Panc1 (cell line): ENCODE measurements at places on chromosomes 16 and 17. TPM values are rescaled to one million over a fixed set of nuclear protein-coding genes. Genes with fewer than 3 reads are reported as not detected.

Gene CCL3
- 1.1 TPM for total RNA-seq

- H3K36me3 ChIP-seq, result no peaks in the 10 kb centered on the region
- H3K27ac ChIP-seq, result no peak overlapping the region
- H3K4me1 ChIP-seq, result no peaks in the 10 kb centered on the region
Observed at GRCh38 chr16:64470916-64471315, 650.9 kb downstream of the CDH11 start.

DNA sequence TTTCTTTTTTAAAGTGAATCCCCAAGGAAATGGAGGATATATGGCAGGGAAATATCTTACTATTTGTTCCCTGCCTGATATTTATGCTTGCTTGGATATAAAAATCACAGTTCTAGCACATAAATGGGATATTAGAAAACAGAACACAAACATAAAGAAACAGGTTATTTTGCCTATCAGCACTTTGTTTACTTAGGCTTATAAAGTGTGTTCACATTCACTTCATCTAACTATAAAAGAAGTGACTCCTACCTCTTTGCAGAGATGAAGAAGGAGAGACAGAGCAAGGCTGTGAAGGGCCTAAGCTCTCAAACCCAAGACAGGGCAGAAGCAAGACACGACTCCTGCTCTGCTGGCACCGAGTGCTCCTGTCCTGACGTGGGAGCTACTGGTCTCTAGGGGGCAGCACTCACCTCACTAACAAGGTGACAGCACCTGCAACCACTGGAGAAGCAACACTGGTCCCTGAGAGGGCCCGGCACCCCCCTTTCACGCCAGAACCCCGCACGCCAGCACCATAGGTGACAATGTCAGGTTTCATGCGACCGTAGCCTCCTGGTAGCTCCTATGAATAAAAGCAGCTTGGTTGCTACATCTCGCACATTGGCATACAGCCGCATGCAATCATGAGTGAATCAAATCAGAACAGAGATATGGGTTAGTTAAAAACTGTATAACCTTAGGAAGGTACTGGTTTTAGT is 32.0 kb downstream of the MBTPS1 start:
- H3K36me3 ChIP-seq, result peaks cover 7% of the 10 kb centered on the region
- no peak overlapping the region for H3K4me3 ChIP-seq
- no peaks in the 10 kb centered on the region for H3K27me3 ChIP-seq
- no peak overlapping the region for H3K27ac ChIP-seq

- H3K4me3 ChIP-seq, result no peak overlapping the region
- no peak for DNase-seq
- no peaks in the 10 kb centered on the region for H3K27me3 ChIP-seq
- no peak overlapping the region for H3K27ac ChIP-seq
- H3K4me1 ChIP-seq, result no peaks in the 10 kb centered on the region
Observed at GRCh38 chr17:71798701-71799100, 322.1 kb upstream of the SOX9 start.

DNA sequence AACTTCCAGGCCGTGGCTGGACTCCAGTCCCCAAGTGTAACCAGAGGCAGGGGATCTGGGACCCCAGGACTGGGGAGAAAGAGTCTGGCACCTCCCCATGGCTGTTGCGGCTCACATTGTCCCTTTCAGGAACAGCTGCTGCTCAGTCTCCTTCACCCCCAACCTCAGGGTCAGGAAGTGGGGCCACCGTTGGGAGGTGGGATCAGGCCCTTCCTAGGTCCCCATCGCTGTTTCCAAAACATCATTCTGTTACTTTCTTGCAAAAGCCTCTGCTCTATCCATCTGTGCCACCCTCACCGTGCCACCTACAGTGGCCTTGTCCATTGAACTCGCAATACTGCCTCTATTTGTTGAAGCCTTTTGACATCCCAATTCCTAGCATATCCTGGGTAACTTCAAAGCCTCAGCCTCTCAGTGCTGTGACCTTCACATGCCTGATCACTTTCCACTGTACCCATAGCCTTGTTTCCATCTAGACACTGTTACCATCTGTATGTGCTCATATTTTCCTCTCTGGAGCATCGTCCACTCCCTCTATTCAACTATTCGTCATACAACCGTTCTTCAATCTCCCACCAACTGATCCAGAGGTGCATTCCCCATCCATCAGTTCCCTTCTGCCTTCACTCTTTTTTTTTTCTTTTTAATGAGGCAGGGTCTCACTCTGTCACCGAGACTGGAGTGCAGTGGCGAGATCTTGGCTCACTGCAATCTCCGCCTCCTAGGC is 15.0 kb upstream of the SRCIN1 start:
- no peaks in the 10 kb centered on the region for H3K27me3 ChIP-seq
- no peak overlapping the region for H3K4me3 ChIP-seq
- DNase-seq, result no peak
- no peak overlapping the region for H3K27ac ChIP-seq

DNA sequence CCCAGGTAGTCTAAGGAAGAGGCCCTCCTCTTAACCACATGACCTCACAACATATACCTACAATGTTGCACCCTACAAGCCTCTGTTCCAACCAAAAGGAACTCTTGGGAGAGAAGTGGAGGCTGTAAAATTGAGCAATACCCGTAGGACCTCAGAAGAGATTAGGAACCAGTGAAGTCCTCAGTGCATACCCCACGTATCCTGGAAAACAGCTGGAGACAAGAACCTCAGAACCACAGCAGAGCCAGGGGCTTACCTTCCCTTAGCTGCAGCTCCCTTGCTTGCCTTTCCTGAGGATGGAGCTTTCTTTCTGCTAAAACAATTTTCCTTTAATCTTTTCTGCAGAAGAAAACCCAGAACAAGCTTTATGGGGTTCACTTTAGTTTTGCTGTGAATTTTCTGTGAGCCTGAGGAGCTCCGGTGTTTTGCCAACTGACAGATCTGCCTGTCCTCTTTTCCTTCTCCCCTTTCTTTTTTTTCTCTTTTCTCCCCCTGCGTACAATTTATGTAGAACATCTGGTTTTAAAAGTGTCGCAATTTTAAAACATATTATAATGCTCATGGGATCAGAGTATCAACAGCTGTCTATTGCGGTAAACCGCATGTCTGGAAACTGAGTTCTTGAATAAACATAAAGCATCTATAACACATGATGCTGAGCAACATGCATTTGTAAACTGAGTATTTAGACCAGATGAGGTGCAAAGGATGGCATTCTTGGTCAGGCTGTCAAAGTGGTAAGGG is 226.4 kb upstream of the MAF start:
- no peak for DNase-seq
- H3K27me3 ChIP-seq, result no peaks in the 10 kb centered on the region
- H3K4me1 ChIP-seq, result no peaks in the 10 kb centered on the region
- H3K4me3 ChIP-seq, result no peak overlapping the region

GRCh38 chr17:78338486-78339259 is 21.2 kb downstream of the SOCS3 start:
- peaks cover 59% of the 10 kb centered on the region for H3K4me1 ChIP-seq
- no peak overlapping the region for H3K4me3 ChIP-seq
- no peak for DNase-seq
- no peaks in the 10 kb centered on the region for H3K27me3 ChIP-seq
- H3K27ac ChIP-seq, result peak overlapping the region; percentile 5
